Fibroblast of villous mesenchyme (primary cell): ENCODE measurements at places on chromosomes 12 and 14. TPM values are rescaled to one million over a fixed set of nuclear protein-coding genes. Genes with fewer than 3 reads are reported as not detected.

CCDC197 gene
- total RNA-seq, result not detected in 2 replicates

PGF gene
- total RNA-seq, result 0.64 and 0.86 TPM in 2 replicates

SLCO1B1 gene
- total RNA-seq, result not detected in 2 replicates

PMCH gene
- not detected in 2 replicates for total RNA-seq

DEPDC4 gene
- total RNA-seq, result 0.64 and 1.7 TPM in 2 replicates

MMP19 gene
- 9.1 and 9.7 TPM in 2 replicates for total RNA-seq

RASSF3 gene
- 20.3 and 31.1 TPM in 2 replicates for total RNA-seq

ITGA7 gene
- 1.3 TPM in 2 replicates for total RNA-seq

GYS2 gene
- not detected in 2 replicates for total RNA-seq

RBP5 gene
- total RNA-seq, result not detected in 2 replicates

COCH gene
- under 0.01 and 9.0 TPM in 2 replicates for total RNA-seq

DNAI7 gene
- total RNA-seq, result under 0.01 TPM in 1 of 2 replicates, not detected in the other
